ENCODE measurements at places on chromosomes 3 and 15.

GRCh38 chr15:69784798-69785566, 312.7 kb downstream of the TLE3 start:
- DNase-seq: no peak

DNA sequence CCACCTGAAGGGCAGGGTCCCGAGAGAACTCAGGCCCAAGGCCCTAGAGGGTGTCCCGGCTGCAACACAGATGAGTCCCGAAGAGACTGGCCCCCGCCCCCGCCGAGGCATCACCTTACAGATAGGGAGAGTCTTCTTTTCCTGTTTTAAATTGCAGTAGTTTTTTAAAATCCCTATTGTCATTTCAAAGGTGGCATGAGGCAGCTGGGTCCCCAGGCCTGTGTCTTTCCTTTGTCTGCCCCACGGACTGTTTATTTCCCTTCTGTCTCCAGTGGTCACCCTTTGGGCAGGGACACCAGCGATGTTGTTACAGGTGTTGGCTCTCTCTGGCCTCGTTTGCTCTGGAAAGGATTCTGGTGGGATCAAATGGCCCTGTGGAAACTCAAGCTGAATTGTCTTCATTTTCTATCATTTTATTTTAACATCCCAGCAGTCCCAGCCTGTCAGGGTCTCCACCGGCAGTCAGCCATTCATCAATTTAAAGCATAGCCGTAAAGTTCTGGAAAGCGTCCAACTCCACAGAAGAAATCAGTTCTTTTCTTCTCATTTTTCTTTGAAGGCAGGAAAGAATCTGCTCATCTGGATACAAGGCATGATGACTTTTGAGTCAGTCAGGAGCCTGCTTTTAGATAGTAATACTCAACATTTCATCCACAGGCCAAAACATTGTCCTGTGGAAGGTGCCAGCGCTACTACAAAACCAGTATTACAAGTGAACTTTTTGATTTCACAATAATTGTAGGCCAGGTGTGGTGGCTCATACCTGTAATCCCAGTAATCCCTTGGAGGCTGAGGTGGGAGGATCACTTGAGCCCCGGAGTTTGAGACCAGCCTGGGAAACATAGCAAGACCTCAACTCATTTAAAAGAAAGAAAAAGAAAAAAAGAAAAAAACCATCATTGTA, 96.2 kb downstream of the HES1 start:
- DNase-seq: no peak

GRCh38 chr3:63069806-63070475, 194.7 kb upstream of the CADPS start:
- no peak for DNase-seq

- DNase-seq: peak; percentile 16
These were observed 775 bp downstream of the TTC21A start for GRCh38 chr3:39108200-39108710.

GRCh38 chr3:164018500-164018899, 1059.8 kb downstream of the SI start:
- DNase-seq: no peak

- DNase-seq: no peak
These were observed 352.1 kb downstream of the SHQ1 start for GRCh38 chr3:72496051-72496670.

GRCh38 chr15:42672444-42672843, 64.5 kb downstream of the CDAN1 start:
- DNase-seq: no peak

- no peak for DNase-seq
These were observed 41.7 kb downstream of the SLCO2A1 start for GRCh38 chr3:133987948-133988484.
